ENCODE measurements at places on chromosomes 12 and 14. TPM values are rescaled to one million over a fixed set of nuclear protein-coding genes. Genes with fewer than 3 reads are reported as not detected.
A peak's percentile ranks its signal among the peaks of the same experiment; 100 is the strongest.

DNA sequence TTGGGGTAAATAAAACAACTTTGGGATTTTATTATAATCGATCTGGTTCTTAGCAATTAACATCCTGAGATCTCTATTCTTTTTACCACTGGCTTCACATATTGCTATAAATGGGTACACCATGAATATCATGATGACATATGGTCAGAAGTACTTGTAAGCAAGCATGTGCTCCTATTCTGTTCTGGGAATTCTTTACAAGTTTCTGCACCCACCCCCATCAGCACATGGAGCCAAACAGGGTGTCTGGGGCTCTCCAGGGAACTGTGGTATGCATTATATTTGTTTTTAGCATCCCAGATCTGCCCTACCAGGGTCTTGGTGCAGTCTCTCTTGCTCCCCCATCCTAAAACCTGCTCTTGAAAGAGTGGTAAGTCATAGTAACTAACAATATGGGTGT lies 31.3 kb downstream of the DMAC2L start:
- no peak for DNase-seq

GRCh38 chr14:93299866-93300265 lies 33.0 kb downstream of the BTBD7 start:
- DNase-seq = no peak

- DNase-seq = no peak
These were observed 219.0 kb downstream of the NTF3 start for GRCh38 chr12:5650829-5651461.

GRCh38 chr14:64951724-64952123 lies 9.2 kb upstream of the GPX2 start:
- DNase-seq = no peak

- no peak for DNase-seq
These were observed 43.9 kb upstream of the CTDSP2 start for GRCh38 chr12:57890191-57891115.

GRCh38 chr12:67664171-67664570 lies 15.6 kb downstream of the DYRK2 start:
- DNase-seq = no peak

DNA sequence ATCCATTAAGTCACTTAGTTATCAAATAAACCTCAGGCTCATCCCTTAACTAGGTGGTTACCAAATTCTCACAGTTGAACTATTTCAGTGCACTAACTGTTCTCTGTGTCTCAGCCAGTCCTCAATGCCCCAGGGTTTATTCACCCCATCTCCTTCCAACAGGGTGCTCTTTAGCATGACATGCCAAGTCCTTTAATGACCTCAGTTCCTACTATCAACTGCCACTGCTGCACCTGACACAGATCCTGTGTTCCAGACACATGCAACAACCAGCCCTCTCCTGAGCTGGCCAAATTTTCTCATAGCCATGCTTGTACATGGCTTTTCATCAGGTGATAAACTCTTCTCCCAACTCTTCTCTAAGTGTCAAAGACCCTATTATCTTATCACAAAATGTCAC lies 80.0 kb downstream of the ATXN2 start:
- DNase-seq = no peak

DNA sequence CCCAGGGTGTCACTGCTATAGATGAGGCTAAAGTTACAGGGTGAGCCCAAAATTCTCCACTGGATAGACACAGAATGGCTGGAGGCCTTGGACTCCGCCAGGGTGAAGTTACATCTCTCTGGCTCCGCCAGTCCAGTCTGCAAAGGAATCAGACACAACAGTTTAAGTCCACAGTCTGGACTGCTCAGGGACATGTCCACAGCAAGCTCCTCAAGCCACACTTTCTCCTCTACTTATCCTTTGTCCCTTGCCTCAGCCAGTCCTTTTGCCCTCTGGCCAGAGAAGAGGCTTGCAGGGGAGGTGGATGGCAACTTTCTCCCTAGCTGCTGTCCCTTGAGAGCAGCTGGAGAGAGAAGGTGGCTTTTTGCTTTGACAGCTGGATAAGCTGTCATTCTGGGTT lies 28.0 kb downstream of the PTPRB start:
- no peak for DNase-seq

DNA sequence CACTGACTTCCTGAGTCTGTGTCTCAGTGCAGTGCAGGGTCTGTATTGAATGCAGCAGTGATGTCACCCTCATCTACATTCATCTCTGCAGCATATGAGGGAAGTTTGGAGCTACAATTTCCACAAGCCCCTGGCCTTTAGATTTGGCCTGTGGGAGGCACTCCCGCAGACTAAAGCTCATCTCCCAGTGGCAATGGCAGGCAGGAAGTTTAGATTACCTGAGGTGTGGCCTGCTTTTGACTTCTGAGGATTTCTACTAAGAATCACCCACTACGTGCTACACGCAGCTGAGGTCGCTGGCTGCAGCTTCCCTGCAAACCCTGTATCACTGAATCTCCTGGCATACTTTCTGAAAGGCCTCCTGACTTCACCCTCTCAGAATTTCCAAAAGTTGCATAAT lies 202.2 kb upstream of the PRKD1 start:
- no peak for DNase-seq

DNA sequence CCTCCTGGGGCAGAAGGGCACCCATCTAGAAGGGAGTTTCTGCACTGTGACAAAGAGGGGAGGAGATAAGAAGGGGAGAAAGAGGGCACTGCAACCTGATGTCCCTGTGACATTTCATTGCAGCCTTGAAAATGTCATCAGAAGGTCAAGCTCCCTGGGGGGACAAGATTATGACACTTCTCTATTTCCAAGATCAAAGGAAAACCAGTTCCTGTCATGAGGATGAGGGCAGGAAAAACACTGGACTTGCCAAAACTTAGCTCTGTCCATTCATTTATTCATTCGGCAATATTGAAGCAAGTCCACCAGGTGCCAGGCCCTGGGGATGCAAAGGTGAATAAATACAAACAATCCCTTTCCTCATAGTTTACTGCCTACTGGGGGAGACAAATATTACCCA lies 138.4 kb upstream of the CDKN3 start:
- no peak for DNase-seq

DNA sequence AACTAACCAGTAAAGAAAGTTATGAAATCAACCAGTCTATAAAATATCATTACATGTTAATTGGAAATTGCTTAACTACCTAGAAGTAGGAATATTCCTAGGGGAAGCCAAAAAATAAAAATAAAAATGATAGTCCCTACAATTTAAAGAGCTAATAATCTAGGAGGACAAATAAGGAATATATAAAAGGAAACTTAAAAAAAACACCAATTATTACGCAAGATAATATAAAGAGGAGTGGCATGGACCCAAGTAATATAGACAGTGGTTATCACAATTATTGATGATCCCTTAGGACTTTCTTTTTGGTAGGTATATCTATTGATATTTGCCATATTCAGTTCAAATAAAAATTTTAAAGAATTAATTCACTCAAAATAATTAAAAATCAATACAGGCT lies 498.7 kb downstream of the SOX5 start:
- DNase-seq = no peak

DNA sequence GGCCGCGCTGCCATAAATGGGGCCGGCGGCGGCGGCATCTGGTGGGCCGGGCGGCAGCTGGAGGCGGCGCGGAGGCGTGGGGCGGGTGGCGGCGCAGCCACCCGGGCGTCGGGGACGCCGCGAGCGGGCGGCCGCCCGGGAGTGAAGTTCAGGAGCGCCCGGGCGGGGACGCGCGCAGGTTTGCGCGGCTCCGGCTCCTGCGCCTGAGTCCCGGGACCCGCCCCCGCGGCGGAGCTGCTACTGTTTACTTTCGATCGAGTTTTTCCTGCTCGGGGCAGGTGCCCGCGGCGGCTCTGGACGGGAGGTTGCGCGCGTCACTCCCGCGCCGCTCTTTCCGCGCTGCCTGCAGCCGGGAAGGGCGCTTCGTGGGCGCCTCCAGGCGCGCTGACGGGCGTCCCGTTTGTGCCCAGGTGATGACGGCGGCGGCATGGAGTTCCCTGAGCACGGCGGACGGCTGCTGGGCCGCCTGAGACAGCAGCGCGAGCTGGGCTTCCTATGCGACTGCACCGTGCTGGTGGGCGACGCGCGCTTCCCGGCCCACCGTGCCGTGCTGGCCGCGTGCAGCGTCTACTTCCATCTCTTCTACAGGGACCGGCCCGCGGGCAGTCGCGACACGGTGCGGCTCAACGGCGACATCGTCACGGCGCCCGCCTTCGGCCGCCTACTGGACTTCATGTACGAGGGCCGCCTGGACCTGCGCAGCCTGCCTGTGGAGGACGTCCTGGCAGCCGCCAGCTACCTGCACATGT lies at the start of gene ZBTB42:
ZBTB42 (plus strand) TSS at position 331 of the 749 bp plus-strand sequence; CDS start at position 428, 97 bp downstream.
- DNase-seq = no peak

- DNase-seq = no peak
These were observed 730 bp downstream of the PPP1R3E start for GRCh38 chr14:23301969-23302289.

DNA sequence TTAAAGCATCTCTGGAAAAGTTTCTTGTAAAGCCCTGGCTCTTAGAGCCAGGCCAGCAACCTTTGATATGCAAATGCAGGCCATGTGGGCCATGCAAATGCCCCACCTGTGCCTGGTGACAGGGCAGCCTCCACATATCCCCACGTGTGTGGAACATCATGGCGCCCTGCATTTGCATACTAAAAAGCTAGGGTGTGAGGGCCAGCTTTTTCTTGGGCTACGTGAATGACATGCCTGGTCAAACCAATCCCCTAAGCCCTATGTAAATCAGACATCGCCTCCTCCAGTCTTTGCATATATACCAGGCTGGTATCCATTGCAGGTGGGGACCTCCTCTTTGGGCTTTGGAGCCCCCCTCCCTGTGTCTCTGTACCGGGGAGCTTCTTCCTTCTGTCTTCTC lies 6.4 kb downstream of the CSRP2 start:
- no peak for DNase-seq

- DNase-seq = no peak
These were observed 1061.8 kb downstream of the BCL11B start for GRCh38 chr14:98210045-98210672.

DNA sequence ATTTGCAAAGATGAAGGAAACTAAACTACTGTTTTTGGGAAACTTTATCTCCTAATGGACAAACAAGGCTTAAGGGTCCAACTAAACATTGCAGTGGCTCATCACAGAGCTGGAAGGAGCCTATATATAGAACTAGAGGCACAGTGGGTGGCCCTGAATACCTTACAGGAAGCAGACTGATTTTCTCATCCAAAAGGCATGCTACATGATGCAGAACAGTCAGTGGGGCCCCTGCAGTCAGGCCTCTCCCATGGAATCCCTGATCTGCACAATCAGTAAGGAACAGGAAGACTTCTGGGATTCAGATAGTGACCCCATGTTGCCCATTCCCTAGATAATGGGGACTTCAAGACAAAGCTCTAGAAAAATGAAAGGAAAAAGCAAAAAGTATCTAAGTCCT lies 1.9 kb upstream of the LLPH start:
- DNase-seq = no peak

GRCh38 chr14:56195704-56196103 lies 77.5 kb downstream of the PELI2 start:
- DNase-seq = no peak

- no peak for DNase-seq
These were observed 21.8 kb upstream of the PLEKHA5 start for GRCh38 chr12:19107750-19108149.

DNA sequence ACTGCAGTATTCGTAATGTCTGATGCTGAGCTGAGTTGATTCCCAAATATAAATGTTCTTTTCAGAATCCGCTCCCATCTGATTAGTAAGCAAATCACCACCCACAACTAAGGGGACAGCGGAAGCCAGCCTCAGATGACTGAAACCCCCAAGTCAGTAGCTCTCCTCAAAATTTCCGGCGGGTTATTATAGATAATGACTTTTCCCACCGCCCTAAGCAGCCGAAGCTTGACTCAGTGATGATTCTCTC lies 469 bp upstream of the LRFN5 start:
- no peak for DNase-seq

DNA sequence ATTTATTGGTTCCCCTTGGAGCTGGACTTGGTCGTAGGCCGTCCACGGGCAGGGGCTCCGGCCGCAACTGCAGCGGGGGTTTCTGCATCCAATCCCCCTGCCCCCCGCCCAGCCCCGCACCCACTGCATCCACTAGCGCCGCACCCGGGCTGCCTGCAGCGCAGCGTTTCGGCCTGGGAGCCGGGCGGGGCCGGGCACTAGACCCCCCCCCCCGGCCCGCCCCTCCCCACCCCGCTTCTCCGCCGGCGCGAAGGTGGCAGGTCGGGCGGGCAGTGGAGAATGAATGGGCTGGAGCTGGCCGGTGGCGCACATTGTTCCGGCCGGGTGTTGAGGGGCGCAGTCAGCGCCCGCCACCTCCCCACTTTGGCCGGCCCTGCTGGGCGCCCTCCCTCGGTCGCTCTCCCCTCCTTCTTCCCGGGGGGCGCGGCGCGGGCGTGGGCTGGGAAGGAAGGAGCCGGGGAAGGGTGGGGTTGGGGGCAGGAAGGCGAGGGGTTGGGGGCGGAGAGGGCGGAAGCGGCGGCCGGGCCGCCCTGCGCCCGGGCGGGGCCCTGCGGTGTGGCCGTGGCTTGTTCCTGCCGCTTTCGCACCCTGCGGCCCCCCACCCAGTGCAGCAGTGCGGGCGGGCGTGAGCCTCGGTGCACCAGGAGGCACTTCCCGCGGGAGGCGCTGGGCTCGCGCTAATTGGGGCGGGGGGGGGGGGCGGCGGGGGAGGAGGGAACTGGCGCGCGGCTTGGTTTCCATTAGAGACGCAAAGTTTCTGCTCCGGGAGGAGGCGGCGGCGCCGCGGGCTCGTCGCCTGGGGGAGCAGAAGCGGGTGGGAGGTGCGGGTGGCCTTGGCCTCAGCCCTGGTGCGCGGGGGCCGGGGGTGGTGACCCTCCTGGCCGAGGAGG lies 841 bp downstream of the CALM1 start:
- DNase-seq = peak; percentile 51

- DNase-seq = no peak
These were observed 109.3 kb downstream of the PTPRQ start for GRCh38 chr12:80553316-80553715.

DNA sequence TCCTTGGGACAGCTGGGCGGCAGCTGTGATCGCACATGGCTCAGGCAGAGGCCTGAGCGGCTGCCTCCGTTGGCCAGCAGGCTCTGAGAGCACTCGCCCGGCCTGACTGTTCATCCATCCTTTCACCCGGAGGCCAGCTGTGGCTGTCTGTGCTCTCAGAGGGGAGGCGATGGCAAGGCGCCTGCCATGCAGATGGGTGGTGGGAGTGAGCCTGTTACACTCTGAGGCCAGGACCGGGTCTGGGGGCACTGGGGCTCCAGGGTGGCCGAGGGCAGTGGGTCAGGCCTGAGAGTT lies 292.3 kb downstream of the TMEM121 start:
- DNase-seq = no peak

Gene GUCY2C
- polyA plus RNA-seq = 0.27 TPM

Gene AKAP3
- polyA plus RNA-seq = 1.2 TPM

Gene SOCS4
- polyA plus RNA-seq = 10.1 TPM

Gene LHX5
- not detected for polyA plus RNA-seq

Gene NAV3
- polyA plus RNA-seq = 23.9 TPM

Gene HOXC11
- polyA plus RNA-seq = not detected

Gene CLEC14A
- polyA plus RNA-seq = 19.6 TPM

Gene ACRBP
- 2.7 TPM for polyA plus RNA-seq

Gene CHGA
- polyA plus RNA-seq = 0.17 TPM

Gene NKX2-1
- polyA plus RNA-seq = not detected

All from muscle of arm (tissue), 14 donors.